HuH-7 (cell line): ENCODE measurements at places on chromosomes 6 and 20.

DNA sequence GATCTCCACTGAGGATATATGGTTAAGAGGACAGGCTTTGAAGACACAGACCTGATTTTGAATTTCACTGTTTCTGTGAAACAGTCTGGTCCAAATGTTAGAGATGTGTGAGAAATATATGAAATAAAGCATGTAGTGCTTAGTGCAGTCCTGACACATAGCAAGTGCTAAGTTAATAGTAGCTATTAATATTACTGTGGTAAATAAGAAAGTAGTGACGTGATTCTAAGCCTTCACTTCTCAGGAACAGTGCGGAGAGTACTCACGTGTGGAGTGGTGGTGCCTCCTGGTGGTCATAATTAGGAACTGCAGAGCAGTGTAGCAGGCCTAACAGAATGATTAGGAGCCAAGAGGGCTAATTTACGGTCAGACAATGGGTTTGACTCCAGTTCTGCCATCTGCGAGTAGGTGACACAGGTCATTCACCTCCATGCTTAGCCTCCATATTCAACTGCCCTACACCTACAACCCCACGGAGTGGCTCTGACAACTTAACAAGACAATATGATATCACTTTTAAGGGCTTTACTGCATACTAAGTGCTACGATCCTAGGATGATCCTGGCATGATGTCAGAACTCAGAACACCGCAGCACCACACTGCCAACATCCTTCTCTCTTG is 106.2 kb downstream of the JPH2 start:
- DNase-seq: peak; percentile 84

DNA sequence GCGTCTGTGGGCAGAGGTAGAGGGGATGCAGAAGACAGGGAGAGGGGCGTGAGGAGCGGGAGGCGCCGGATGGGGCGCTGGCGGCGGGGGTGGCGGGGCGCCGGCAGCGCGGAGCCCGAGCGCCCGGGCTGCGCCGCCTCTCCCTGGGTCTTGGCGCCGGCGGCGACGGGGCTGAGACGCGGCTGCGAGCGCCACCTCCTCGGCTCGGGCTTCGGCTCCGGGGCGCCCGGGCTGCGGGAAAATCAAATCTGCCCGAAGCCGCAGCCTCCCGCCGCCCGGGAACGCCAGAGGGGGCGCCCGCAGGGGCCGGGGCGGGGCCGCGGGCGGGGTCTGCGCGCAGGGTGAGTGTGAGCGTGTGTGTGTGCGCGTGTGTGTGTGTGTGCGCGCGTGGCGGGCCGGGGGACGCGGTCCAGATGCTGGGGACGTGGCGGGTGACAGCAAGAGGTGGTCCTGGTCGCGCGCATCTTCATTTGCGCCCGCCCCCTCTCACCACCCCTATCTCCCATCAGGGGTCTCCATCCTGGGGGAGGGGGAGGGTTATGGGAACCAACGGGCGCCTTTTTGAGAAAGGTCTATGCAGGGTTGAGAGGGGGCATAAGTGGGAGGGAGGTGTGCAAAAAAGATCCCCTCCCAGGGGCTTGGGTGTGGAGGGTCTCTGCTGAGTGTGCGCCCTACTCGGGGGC is 646 bp upstream of the CPNE5 start:
- peak; percentile 55 for DNase-seq

GRCh38 chr6:149716181-149716963 is 1.5 kb downstream of the LATS1 start:
- peak; percentile 28 for DNase-seq

DNA sequence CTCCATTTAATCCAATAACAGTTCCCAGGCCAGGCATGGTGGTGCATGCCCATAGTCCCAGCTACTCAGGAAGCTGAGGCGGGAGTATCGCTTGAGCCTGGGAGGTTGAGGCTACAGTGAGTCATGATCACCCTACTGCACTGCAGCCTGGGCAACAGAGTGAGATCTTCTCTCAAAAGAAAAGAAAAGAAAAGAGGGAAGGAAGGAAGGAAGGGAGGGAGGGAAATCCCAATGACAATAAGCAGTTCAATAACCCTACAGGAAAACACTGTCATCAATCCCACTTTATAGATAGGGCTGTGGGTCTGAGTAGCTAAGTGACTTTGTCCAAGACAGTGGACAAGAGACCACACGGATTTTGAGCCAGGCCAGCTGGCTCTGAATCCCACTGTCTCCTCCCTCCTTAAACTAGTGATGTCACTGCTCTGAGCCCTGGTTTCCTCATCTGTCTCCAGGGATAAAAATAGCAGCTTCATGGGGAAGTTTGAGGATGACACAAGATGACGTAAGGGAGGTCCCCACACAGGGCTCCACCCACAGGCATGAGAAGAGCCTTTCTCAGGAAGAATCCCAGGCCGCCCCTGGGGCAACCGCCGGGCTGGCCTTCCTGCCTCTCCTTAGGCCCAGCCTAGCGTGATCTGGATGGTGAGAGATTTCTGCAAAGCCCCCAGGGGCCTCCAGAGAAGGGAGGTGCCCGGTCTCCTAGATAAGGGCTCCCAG is 7.2 kb upstream of the TRIB3 start:
- DNase-seq: no peak

DNA sequence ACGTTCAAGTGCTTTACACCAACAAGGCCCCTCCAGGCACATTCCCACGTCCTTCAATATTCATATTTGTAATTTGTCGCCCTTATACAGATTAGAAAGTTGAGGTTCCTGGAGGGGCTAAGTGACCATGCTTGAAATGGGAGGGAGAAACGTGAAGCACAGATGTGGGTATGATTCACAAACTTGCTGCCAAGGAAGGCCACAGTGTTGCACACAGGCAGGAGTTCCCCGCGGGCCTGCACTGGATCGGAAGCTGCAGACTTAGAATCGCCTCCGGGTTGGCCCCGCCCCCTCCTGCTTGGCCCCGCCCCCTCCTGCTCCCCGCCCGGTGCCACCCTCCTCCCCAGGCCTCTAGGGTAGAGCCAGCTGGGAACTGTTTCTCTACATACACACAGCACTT is 58.2 kb upstream of the QKI start:
- DNase-seq: no peak

- DNase-seq: no peak
Measured at GRCh38 chr6:29755295-29755871, 32.1 kb downstream of the HLA-F start.

- no peak for DNase-seq
Measured at GRCh38 chr6:122930252-122931180, 65.5 kb upstream of the CLVS2 start.

GRCh38 chr6:35786810-35787209 is 6.0 kb downstream of the CLPSL1 start:
- no peak for DNase-seq

DNA sequence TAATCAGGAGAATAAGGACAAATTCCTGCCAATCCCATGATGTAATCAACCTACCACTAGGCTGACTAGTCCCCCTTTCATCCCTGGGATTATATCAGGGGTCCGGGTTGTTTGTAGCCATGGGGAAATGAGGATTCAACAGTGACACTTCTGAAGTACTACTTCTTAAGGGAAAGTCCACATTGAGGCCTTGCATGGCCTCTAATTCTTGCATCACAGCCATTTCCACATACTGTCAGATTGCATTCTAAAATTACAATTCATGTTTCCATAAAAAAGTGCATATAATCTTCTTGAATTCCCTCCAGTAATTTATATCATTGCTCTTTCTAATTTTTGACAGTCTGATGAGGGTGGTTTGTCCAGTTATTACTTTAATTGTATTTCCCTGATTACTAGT is 184.2 kb downstream of the PHF3 start:
- no peak for DNase-seq
